Stimulated activated CD8-positive, alpha-beta memory T cell treated with anti-CD3 and anti-CD28 coated beads, Interleukin-2, amount 100 ng/mL, for 48 hours (primary cell): ENCODE measurements at places on chromosomes 11 and 22.

- no peak for DNase-seq
Measured at GRCh38 chr11:44338698-44339529, 29.0 kb upstream of the ALX4 start.

DNA sequence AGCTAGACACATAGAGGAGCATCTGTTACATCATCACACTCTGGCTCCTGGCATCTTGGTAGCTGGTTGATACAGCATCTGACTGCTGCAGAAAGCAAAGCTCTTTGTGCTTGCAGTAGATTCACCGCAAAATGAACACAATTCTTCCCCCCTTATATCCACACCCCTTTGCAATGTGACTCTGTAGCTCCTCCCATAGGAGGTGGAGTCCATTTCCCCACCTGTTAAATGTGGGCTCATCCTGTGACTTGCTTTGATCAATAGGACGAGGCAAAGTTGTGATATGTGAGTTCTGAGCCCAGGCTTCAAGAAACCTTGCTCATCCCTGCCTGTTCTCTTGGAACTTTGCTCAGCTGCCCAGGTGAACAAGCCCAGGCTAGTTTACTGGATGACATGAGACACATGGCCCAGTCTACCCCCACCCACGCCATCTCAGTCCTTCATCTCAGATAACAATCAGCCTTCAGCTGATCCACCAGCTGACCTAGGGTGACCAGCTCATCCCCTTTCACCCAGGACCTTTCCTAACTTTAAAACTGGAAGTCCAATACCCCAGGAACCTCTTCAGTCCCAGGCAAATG, 272.2 kb downstream of the TENM4 start:
- DNase-seq = no peak

DNA sequence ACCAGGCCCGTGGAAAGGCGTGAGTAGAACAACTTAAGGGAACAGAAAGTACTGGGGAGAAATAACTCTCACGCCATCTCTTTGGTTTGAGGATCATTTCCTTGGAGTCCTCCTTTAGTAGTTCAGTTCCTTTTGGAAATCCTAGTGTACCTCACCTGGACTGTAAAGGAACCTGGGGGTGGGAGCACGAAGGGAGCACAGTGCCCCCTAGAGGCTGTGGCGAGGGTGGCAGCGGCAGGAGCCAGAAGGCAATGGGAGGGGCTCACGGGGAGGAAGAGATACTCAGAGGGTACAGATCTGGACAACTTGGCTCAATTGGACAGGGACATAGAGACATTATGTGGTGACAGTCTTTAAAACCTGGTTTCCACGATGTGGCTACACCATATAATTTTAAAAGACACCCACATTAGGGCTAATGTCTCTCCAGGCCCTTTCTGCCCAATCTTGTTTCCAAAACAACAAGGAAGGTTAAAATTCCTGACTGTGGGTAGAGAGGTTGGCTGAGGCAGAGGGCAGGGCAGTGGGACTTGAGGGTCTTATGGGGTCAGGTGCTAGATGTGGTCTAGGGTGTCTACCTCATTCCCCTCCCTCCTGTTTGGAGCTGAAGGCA, 87.0 kb downstream of the CSNK2A3 start:
- peak; percentile 63 for DNase-seq

- no peak for DNase-seq
Measured at GRCh38 chr11:11313426-11313825, 39.6 kb downstream of the CSNK2A3 start.

- DNase-seq = peak; percentile 37
Measured at GRCh38 chr11:128624269-128625175, 37.2 kb upstream of the ETS1 start.

DNA sequence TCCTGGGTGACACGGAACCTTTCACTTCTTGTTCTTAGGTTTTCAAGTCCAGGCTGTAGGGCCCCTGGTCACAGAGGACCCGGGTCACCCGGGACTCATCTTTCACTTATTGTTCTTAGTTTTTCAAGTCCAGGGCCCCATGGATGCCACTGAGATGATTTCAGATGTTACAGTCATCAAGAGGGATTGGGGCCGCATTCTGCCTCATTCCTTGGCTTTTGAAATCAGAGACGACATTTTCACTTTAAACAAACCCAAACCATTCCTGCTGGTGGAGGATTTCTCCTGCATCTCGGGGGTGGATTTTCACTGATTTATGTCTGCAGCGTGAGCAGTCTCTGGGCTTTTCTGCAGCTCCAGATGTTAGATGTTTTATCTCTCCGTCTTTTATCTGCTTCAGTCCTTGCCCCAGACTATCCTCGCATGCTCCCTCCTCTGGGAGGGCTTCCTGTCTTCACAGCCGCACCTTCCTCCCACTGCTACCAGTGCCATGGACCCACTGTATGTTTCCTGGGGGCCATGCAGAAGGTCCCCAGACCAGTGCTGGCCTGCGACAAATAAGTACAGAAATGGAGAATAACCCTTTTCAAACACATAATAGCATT, 27.4 kb downstream of the FBLN1 start:
- no peak for DNase-seq

DNA sequence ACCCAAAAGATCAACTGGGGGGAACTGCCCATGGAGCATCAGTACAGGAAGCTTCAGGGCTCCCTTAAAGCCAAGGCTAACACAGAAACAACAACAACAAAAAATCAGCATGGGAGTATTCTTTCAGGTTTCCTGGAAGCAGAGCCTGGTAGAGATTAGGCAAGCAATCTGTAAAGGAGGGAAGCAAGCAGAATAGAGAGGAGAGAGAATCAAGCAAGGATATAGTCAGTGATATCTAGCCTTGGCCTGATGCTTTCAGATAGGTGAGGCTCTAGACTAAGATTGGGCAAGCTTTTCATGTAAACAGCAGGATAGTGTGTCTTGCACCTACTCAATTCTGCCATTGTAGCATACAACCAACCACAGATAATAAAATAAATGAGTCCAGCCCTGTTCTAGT, 44.4 kb upstream of the FAT3 start:
- no peak for DNase-seq

- DNase-seq = no peak
Measured at GRCh38 chr11:65887723-65888162, 528 bp downstream of the FIBP start.

GRCh38 chr11:129346916-129347315, 28.7 kb upstream of the BARX2 start:
- no peak for DNase-seq

DNA sequence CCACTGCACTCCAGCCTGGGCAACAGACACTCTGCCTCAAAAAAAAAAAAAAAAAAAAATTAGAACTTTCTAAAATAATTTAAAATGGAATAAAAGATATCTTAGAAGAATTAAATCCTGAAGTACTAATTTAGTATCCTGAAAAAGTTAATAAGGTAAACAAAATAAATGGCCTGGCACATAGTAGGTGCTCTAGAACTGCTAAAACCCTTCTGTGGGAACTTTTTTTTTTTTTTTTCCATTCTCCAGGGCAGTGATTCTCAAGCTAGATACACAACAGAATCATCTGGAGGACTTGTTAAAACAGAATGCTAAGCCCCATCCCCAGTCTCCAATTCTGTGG, 65.3 kb downstream of the MAML2 start:
- DNase-seq = no peak

DNA sequence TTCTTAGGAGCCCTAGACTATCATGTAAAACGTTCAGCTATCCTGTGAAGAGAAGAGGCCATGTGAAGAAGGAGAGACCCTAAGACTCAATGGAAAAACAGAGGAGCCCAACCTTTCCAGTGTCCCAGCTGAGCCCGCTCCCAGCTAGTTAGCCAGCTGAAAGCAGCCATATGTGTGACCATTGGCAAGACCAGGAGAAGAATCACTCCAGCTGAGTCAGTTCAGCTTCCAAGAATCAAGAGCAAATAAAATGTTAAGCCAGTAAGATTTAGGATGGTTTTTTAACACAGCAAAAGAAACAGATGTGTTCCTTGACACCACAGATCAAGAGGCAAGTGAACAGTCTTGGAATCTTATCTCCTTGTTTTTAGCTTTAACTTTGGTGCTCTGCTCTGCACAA, 108.0 kb downstream of the CCDC81 start:
- no peak for DNase-seq

DNA sequence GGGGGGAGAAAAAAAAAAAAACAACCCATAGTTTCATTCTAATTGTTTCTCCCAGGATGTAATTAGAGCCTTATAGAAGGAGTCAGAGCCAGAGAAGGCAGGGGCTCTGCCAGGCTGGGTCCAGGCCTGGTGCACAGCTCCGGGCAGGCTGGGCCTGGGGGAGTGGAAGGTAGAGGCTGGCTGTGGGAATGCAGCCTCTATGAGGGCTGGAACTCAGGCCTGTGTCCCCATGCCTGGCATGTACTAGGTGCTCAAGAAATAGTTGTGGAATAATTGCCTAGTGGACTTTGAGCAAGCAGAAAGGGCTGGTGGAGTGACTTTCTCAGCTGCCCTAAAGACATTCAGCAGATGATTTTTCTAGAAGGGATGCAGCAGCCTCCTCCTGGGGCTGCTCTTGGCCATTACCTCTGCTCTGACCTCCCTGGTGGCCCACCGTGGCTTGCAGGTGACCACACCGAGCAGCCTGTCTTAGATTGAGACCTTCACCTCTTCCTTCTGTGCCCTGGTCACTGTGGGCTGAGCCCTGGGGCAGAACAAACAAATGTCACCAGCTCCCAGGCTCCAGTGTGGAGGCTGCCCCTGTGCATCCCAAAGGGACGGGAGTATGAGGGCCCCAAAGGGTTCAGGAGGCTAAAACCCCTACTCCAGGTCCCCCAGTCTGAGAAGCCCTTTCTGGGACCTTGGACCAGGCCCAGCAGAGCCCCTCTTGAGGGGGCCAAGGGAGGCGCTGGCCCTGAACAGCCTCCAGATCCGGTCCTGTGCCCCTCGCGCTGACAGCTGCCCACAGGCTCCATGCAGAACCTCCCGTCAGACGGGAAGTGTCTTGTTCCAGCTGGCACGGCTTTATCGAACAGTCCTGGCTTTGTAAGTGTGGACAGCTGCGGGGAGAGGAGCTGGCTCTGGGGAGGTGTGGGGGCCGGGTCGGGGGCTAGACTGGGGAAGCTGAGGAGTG, 18.8 kb downstream of the MYEOV start:
- no peak for DNase-seq

DNA sequence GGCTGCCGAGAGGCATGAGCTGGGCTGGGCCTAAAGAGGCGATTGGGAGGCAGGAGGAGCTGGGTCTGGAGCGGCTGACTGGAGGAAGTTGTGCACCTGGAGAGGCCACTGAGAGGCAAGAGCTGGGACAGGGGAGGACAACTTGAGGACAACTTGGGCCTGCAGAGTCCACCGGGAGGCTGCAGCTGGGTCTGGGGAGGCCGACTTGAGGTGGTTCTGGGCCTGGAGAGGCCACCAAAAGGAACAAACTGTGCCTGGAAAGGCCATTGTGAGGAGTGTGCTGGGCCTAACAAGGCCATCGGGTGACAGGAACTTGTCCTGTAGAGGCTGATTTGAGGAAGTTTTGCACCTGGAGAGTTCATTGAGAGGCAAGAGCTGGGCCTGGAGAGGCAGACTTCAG, 41.5 kb downstream of the OR4C45 start:
- no peak for DNase-seq

DNA sequence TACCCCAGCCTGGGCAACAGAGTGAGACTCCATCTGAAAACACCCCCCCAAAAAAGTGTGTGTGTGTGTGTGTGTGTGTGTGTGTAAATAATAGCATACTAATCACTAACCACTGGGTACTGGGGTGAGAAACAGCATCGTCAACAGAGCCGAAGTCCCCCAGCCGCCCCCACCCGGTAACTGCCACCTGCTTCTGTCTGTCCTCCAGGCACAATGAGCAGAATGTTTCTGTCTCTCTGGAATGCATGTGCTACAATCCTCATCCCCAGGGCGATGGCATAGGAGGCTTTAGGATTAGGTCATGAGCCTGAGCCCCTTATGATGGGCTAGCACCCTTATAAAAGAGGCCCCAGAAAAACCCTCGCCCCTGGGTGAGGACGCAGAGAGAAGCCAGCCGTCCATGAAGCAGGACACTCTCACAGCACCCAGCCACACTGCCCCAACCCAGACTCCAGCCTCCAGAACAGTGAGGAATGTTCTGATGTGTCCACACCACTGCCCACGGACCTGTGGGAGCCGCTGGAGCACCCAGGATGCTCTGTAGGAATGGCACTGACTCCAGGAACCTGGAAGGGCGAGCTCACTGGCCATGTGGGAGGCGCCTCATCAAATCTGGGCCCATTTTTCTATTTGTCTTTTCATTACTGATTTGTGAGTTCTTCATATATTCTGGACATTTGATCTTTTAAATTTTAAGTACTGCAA, 9.9 kb downstream of the TTLL8 start:
- DNase-seq = no peak

DNA sequence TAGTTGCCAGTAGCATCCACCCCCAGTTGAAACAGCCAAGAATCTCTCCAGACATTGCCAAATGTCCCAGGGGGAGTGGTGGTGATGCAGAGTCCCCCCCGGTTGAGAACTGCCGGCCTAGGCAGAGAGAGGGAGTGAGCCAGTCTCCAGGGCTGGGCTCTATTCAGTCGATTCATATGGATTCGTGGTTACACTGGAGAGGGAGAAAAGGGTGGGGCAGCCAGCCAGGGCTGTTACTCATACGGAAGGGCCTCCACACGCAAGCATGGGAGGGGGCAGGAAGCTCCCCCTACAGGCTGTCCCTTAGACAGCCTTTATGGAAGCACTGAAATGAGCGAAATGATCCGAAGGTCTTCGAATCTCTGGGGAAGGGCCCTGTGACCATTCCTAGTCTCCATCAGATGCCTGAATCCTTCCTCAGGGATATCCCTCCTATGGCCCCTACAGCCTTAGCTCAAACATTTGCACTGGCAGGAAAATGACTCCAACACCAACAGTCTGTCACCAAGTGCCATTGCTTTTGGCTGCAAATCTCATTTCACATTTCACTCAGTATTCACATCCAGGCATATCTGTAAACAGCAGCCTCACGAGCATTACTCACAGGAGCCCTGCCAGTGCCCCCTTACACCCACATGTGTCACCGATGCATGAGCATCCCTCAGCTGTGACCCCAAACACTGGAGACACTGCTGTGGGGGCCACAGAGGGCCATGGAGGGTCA, 18.4 kb upstream of the TLCD5 start:
- no peak for DNase-seq

DNA sequence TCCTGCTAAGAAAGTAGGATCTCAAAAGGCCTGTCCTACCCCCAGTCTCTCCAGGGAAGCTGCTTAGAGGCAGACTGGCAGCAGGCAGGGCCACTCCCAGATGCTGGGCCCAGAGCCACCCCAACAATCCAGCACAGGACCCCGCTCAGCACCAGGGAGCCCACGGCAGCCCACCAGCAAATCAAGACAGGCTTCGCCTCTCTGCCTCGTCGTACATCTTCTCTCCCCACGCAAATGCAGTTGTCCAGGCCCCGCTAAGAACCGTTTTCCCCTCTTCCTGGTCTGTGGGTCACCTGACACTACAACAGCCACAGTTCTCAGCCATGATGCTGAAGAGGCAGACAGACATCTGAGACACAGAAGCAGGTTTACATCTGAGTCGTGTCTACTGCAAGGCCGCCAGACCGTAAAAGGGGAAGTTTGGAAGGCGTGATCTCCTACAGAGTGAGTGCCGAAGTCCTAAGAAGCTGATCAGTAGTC, 51.1 kb downstream of the IGSF9B start:
- no peak for DNase-seq

- DNase-seq = no peak
Measured at GRCh38 chr22:25824828-25825423, 82.9 kb downstream of the MYO18B start.

GRCh38 chr11:93719310-93719709, 22.0 kb downstream of the TAF1D start:
- no peak for DNase-seq
